ENCODE measurements at places on chromosomes 12 and 14.
A peak's percentile ranks its signal among the peaks of the same experiment; 100 is the strongest.

- DNase-seq = peak; percentile 73
Measured at GRCh38 chr12:12467688-12468261, 94.9 kb downstream of the DUSP16 start.

GRCh38 chr12:32926356-32926755 is 29.8 kb upstream of the PKP2 start:
- no peak for DNase-seq

GRCh38 chr12:53513712-53514410 is 6.6 kb upstream of the NPFF start:
- DNase-seq = no peak

DNA sequence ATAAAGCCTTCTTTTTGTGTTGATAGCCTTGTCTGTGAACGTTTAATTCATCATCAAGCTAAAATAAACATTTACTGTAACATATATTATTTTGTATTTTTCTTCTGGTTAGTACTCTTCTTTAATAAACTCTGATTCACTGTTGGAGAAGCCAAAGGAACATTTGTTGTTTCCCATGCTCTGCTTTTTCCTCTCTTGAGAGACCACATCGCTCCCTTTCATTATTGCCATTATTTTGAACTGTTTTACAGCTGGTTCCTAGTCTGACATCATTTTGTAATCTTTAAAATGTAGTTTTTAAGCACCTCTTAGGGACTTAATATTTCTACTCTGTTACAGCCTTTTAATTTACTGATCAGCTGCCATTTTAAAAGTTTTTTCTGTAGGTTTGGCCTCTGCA is 301.8 kb downstream of the NPAS3 start:
- no peak for DNase-seq

Measured in activated CD4-positive, alpha-beta T cell treated with anti-CD3 and anti-CD28 coated beads, Interleukin-2, Interleukin-6, amounts not matched to agents 100 ng/mL and 50 ng/mL, durations not matched to agents 16 hours and 8 hours (primary cell).